GOT3 (cell line): ENCODE measurements at places on chromosomes 1 and 21.

- no peak for DNase-seq
These were observed 180.4 kb downstream of the ROR1 start for GRCh38 chr1:63954187-63954586.

GRCh38 chr1:175463853-175464252, 271.3 kb upstream of the KIAA0040 start:
- no peak for DNase-seq

DNA sequence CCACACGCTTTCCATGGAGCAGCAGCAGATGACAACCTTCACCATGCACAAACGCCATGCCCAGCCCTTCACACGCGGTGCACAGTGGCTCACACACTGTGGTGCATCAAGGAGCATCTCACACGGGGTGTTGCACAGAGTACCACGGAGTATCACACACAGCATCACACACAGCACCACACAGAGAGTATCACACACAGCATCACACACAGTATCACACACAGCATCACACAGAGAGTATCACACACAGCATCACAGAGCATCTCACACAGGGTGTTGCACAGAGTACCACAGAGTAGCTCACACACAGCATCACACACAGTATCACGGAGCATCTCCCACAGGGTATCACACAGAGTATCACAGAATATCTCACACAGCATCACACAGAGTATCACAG, 122.2 kb upstream of the RAB4A start:
- DNase-seq = no peak

DNA sequence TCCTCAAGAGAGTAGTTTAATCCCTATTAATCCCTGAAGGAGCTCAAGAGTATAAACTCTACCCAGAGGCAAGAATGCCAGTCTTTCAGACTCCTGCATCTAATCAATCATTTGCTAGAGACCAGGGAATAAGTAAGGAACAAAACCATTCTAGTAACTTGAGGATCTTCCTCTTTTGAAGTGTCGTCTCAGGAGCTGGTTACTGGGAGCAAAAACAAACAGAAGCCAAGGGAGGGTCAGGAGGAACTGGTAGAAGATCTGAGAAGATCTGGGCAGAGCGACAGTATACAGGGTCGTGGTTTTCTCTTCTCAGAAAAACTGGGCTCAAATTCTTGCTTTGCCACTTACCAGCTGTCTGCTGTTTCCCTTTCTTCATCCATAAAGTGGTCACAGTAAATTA, 69.3 kb downstream of the RPS6KA1 start:
- DNase-seq = no peak

GRCh38 chr1:43545695-43546387, 15.2 kb downstream of the PTPRF start:
- DNase-seq = no peak

DNA sequence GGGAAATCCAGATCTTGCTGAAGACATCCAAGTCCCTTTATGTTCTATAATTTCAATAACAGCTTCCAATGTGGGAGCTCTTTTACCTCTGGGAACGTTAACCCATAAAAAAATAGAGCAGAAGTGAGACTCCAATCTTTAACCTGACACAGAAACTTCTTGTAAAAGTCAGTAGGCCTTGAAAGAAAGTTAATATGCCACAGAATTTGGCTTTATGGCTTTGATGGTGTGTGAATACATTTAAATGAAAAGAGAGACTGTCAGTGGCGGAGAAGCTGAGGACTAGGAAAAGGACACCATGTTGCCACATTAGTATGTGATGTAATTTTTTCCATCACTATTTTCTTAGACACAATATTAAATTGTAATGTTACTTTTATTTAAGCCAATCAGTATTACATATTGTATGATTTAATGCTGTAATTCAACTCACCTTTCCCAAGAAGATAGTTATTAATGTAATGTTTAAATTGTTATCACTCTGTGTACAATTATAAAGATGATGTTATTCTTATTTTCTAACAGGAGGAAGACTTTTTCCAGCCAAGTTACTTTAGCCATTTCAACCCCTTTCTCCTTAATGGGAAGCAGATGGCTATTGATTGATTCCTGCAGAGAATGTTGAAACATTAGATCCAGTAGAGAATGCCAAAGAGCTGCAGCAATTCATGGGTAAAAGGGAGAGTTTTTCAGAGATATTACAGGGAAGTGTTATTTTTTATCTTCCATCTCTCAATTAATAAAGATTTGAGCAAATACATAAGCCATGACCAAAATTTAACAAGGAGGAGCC, 17.5 kb upstream of the CLDN8 start:
- DNase-seq = no peak

DNA sequence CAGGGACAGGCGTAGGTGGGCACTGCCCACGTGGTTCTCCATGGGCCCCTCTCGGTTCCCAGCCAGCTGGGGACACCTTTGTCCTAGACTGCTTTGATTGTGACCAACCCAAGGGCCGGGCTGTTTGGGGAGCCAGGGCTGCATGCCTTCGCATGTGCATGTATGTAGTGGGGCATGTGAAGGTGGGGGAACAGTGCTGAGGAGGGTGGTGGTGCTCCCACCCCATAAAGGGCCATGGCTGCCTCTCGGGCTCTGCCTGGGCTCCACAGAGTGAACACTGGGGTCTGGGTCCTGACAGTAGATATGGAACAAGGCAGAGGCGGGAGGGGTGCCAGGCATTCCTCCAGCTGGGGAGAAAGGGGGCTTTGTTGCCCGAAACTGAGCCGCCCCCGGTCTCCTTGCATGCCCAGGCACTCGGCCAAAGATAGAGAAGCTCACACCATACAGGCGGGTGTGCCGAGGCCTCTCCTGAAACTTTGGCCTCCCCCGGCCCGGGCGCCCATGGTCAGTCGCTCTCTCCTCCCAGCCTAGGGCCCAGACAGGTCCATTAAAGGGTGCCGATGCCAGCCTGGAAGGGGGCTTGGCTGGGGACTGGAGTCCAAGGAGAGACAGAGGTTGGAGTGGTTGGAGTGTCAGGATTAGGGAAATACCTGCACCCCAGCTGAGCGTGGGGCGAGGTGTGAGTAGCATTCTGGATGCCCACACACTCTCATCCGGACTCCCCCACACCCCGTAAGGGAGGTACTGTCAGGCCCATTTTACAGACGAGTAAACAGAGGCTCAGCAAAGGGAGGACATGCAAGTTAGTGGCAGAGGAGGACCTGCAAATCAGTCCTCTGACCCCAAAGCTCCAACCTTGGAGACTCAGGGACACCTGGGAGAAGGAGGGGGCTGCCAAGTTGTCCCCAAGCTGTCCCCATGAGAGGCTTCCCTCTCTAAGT, 41.1 kb downstream of the EPHA2 start:
- DNase-seq = no peak

DNA sequence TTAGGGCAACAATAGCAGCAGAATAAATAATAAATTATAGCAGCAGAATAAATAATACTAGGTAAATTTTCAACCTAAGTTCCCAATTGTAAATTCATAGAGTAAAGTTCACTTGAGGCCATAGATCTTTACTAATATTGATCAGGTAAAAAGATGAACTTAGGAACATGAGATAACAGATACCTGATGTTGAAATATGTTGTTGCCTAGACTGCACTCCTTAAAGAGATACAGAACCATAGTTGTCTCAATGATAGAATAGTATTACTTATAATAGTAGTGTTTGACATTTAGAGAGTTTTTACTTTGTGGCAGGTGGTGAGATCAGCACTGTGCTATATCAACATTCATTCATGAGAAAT, 378 bp upstream of the F13B start:
- no peak for DNase-seq
